Glutamatergic neuron (in vitro differentiated cells): ENCODE measurements at places on chromosomes 16 and 17.

- no peak for DNase-seq
Observed at GRCh38 chr17:11216976-11217375, 24.0 kb upstream of the SHISA6 start.

- no peak for DNase-seq
Observed at GRCh38 chr16:9449597-9449996, 358.2 kb downstream of the HAPSTR1 start.

GRCh38 chr17:36464765-36465088 is 21.8 kb upstream of the ZNHIT3 start:
- DNase-seq = no peak

DNA sequence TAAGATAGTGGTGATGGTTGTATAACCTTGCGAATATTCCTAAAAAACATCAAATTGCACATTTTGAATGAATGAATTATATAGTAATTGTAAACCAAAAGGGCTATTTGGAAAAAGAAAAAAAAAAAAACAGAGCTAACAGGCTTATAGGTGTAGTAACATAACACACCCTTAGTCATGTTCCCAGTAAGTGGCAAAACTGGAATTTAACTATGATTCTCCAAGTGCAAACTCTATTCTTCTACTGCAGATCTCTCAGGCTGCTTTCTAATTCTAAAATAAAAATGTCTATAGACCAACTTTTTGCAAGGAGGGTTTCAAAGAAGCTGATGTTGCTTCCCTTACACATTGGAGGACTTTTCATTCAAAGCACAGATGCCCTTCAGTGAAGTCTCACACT is 293.2 kb upstream of the MON1B start:
- DNase-seq = no peak

DNA sequence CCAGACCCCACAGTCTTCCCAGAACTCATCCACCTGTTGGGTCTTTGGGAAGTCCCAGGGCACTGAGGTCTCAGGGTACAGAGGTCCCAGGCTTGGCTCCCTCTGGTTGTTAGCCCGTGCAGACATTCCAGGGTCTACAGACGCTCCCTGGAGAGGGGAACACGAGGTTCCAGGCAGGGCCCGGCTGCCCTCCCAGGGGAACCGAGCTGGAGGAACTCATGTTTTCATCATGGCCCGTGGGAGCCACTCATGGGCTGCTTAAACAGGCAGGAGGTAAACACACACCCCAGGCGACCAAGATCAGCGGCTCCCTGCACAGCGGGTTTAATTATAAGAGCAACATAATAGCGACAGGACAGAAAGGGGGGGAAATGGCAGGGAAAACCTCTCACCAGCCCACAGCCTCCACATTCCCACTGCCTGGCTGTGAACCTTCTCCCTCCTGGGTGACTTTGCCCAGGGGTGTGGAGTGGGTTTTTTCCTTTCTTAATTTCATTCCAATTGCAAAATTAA is 36.5 kb downstream of the TRARG1 start:
- DNase-seq = no peak

DNA sequence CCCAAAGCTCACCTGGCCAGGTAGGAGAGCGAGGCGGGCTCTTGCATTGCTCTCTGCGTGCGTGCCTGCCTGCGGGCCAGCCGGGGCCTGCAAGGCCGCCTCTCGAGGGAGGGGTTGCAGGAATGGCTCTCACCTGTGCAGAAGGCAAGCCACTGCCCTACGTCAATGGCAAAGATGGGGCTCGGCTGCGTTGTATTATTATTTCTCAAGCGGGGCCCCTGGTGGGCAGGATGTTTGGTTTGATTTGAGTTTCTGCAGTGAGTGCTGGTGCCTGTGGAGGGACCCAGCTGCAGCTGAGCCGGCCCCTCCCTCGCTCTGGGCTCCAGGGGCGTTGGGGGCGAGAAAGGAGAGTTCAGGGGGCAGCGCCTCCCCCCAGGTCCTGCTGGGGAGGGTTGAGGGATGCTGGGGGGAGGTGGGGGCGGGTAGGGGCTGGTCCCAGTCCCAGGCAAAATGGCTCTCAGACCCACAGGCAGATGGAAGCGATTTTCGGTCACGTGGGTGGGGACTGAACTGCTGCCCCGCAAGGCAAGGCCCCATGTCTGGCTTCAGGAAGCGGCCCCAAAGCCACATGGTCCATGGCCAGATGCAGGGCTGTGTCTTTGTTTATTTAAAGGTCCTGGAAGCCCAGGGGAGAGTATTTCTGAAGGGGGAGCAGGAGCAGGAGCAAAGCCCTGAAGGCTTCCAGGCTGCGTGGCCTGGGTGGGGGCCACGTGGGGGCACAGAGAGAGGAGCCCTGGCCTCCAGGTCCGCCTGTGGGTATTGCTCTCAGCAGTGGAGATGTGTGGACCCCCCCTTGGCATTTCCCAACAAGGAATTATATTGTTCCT is 338.8 kb downstream of the SEC14L1 start:
- peak; percentile 78 for DNase-seq

DNA sequence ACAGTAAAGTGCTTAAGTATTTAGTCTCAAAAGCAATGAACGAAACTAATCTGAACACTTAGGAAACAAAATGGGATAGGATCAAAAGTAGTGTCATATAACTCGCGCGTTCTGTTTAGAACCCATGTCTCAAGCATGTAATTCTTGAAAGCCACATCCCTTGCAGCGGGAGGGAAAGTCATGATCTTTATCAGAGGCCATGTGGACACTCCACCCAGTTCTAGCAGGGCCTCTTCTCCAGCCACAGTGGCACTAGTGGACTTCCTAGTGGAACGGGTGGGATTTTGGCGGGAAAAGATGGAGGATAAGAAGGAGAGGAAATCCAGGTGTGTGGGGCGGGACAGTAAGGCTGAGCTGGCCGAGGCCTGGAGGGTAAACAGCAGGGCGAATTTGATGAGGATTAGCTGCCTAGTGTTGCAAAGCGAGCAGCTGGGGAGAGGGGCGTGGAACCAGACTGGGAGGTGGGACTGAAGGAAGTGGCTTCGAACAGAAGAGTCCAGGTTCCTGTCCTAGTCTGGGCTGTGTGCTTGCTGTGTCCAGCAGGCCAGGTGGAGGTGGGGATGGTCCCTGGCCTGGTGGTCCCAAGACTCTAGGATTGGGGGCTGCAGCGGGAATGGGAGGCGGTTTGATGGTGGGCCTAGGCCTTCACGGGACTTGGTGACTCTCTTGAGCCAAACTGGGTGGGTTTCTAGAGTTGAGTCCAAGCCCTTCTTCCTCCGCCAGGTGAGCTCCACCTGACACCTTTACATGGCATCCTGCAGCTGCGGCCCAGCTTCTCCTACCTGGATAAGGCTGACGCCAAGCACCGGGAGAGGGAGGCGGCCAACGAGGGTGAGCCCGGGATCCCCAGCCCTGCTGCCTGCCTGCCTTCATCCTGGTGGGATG is 15.9 kb downstream of the POLR3E start:
- no peak for DNase-seq
